Amygdala (tissue), 56 donors: ENCODE measurements at places on chromosomes 6 and 20.

DNA sequence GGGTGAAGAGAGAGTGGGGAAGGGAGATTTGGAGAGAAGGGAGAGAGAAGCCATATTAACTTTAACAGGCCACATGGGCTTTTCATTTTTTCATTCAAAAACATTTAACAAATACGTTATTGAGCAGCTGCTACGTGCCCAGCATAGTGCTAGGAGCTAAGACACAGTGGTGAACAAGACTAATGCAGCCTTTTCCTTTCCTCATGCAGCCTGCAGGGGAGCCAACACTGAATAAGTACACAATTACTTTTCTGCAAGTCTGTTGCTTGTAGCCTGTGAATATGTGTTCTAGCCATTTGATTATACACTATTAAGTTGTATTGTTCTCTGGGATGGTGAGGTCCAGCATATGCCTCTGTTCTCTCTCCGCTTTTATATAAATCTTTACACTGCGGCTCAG is 1.9 kb upstream of the BLOC1S5 start:
- no peak for DNase-seq

DNA sequence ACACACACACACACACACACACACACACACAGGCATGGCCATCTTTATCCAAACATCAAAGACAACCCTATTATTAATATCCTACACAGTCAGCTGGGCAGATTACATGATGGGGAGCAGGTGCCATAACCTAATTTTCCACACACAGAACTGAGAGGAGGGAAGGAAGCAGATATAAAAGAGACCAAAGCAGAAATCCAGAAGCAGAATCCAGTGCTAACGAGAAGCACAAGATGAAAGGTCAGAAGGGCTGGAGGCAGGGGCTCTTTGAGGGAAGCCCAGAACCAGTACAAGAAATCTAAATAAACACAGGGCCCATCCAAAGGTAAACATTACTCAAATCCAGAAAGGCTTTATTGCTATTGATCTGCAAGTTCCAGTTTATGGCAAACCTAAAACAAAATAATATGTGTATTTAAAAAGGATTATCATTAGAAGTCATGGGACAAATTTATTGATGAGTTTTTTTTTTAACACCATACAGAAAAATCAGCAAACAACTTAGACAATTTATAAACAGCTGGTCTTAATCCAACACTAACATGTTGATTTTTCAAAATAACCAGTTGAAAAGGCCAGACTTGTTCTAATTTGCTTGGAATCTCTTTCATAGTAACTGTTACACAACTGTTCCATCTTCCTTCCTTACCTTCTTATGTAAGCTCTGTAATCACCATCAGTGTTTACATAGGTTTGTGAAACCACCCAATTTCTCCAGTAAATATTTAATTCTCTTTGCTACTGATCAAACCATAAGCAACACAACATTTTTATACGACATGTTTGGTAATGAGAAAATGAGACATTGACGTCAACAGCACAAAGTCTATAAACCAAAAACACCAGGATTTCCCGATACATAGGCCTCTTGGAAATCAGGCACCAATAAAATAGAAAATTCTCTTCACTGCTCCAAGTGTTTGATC is 34.2 kb downstream of the SLC23A2 start:
- DNase-seq, result no peak

DNA sequence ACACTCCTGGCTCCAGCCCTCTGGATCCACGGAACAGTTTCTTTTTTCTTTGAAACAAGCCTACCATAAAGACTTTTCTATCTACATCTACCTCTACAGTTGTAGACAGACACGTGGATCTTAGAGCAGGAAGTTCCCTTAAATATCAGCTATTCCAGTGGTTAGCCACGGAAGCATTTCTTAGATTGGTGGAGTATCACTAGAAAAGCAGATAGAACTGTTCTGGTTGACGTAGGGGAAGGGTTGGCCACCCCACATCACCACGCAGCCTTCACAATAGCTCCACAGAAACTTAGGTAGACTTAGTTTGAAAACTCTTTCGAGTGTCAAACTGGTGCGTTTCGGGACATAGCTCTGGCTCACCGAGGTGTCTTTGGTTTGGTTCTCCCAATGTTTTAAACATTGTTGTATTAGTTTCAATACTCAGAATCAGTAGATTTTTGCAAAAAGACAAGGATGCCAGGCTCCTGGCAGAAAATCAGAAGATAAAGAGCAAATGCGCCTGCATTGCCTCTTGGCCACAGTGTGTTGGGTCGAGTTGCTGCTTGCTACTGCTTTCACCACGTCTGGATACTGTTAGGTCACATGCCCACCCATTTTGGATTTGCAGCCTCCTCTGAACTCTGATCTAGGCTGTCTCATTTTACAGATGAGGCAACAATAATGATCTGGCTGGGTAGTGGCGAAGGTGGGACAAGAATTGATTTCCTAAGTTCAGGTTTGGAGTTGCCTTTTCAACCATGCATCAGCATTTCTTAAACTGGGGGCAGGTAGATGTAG is 71.5 kb upstream of the DTNBP1 start:
- DNase-seq, result no peak

DNA sequence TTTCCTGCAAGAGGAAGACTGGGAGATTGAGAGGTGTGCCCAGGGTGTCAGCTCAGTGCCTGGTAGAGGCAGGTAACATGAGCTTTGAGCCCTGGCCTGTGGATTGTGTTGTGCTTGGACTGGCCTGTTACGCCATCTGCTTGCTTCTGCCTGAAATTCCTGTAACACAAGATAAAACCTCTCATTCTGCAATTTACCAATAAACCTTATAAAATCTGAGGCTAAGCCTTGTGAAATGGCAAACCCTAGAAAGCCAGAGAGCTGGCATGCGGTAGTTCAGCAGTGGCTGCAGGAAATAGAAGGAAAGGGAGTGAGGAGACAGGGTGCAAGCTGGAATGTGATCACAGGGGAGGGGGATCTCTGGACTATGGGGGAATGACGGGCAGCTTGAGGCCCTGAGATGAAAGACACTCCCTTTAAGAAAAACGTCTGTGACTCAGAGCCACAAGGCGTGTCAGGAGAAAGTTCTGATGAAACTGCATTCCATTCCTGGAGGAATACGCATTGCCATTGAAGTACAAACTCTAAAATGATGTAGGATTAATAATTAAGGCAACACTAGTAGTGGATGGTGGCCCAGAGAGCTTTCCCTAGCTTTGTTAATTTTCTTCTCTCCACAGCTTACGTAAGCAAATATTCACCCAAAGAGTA is 26.3 kb upstream of the TFAP2A start:
- DNase-seq, result no peak

- no peak for DNase-seq
Measured at GRCh38 chr6:83633149-83633548, 75.8 kb downstream of the SNAP91 start.

GRCh38 chr6:144955859-144956258 is 670.7 kb downstream of the UTRN start:
- DNase-seq, result no peak

- no peak for DNase-seq
Measured at GRCh38 chr20:19347943-19348456, 135.6 kb downstream of the SLC24A3 start.

DNA sequence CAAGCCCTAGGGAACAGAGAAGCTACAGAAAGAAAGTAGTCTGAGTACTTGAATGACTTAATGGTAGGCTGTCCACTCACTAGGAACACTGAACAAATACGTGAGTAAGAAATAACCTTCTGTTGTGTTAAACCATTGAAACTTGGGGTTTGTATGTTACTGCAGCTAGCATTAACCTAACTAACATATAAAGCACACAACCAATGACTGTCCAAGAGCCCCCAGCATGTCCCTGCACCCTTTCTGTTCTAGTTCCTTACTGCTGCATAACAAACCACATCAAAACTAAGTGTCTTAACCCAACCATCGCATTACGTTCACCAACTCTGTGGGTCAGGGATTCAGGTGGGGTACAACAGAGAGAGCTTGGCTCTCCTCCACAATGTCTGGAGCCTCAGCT is 10.5 kb upstream of the RNF8 start:
- DNase-seq, result no peak

DNA sequence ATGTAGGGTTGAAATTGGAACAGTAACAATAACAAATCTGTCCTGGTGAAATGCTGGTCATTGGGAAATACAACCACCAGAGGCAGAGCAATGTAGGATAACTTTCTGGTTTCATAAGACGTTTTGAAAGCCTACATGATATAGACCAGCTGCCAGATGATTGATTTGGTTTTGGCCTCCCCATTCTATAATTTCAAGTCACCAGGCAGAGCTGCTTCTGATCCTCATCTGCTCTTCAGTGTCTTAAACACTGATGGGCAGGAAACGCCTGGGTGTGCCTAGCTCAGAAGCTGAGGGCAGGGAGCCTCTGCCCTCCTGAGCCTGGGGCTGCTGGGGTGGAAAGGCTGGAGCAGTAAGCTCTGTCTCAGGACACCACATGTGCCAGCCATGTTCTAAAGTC is 24.5 kb downstream of the DHX35 start:
- no peak for DNase-seq

GRCh38 chr20:53216478-53216855 is 244.3 kb downstream of the TSHZ2 start:
- DNase-seq, result no peak

- no peak for DNase-seq
Measured at GRCh38 chr20:54025251-54025771, 45.1 kb downstream of the BCAS1 start.

DNA sequence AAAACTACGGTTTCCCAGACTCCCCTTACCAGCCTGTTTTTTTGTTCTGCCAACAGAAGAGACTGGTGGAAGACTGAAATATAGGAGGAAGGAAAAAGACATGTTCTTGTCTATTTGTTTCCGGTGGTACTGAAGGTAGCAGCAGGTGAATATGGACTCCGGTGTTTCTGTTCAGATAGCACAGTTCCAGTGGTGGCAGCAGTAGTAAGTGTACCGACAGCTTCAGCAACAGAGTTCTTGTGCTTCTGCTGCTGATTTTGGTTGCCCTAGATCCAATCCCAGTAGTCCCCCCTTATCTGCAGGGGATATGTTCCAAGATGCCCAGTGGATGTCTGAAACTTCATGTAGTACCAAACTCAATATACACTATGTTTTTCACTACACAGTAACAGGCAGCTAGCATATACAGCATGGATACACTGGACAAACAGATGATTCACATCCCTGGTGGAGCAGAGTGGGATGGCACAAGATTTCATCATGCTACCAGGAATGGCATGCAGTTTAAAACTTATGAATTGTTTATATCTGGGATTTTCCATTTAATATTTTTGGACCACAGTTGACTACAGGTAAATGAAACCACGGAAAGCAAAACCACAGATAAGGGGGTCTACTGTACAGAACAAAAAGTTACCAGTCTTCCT is 301.8 kb downstream of the BTBD9 start:
- no peak for DNase-seq

GRCh38 chr20:59568509-59569024 is 35.8 kb upstream of the PHACTR3 start:
- DNase-seq, result no peak

GRCh38 chr6:155694419-155694790 is 238.8 kb upstream of the NOX3 start:
- DNase-seq, result no peak

GRCh38 chr20:63863798-63864544 is 1.1 kb upstream of the TPD52L2 start:
- DNase-seq, result peak; percentile 67

DNA sequence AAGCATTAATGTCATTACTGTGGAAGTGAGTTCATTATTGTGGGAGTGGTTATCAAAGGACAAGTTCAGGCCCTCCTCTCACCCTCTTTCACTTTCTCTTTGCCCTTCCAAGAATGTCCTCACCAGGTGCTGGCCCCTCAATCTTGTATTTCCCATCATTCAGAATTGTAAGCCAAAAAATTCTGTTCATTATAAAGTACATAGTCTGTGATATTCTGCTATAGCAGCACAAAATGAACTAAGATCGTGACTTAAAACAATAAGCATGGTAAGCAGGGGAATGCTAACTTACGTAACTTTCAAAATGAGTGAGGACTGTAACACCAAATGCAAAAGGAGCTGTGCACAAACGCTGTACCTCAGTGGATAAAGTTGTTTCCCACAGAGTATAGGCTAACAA is 515.7 kb upstream of the BTBD3 start:
- DNase-seq, result no peak

DNA sequence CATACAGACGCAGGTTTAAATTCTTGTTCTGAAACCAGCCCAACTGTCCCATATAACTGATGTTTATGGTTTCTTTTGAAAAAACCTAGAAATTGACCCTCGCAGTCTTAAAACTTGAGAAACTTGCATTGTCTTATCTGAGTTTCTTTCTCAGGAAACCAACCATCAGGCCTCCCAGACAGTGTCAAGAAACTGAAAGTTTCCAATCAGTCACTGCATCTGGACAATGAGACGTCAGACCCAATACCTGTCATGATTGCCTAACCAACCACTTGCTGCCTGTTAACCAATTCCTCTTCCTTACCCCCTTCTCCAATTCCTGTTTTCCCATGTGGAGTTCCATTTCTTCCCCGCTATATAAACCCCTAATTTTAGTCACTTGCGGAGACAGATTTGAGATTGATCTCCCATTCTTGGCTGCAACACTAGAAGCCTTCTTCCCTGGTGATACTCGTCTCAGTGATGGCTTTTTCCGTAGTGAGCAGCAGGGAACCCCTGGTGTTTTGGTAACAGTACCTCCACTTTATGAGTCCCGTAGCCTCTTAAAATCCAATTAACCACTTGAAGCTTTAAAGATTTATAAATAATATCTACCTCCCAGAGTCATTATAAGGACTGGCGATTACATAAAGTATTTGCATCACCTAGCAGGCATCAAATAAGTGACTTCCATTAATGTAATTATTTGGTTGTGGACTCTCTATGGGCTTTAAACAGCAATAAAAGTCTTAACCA is 49.3 kb downstream of the GPR63 start:
- no peak for DNase-seq

DNA sequence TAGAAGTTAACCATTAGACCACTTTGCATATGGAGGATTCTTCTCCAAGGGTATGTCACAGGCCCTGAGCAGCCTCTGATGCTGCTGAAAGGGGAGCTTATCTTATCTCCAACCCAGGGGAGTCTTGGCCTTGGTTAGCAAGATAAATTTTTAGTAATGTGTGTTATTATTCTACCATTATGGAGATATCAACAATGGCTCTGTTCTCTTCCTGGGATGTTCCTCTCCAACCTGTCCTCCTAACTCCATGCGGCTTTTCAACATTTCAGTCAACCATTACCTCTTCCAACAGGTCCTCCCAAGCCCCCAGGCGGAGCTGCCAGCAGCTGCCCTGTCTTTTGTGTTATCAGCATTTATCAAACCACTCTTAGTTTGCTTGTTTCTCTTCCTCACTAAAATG is 48.4 kb upstream of the FOXC1 start:
- no peak for DNase-seq

- DNase-seq, result no peak
Measured at GRCh38 chr20:51100617-51101016, 77.7 kb upstream of the KCNG1 start.

DNA sequence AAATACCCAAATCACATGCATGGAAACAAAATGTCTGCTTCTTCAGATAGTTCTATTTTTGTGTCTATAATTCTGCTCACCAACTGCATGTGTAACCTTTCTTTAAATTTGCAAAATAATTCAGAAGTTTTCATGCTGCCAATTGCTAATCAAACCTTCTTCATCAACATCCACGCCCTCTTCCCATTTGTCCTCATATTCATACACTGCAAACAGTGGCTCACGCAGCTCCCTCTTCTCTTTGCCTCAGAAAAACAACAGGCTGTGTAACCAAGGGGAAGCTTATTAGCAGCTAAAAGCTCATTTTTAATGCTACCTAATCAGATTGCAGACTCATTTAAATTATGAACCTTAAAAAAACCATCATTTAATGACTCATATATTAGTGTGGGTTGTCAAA is 555.0 kb upstream of the EPHA7 start:
- no peak for DNase-seq
